ENCODE measurements at places on chromosomes 11 and 22.

DNA sequence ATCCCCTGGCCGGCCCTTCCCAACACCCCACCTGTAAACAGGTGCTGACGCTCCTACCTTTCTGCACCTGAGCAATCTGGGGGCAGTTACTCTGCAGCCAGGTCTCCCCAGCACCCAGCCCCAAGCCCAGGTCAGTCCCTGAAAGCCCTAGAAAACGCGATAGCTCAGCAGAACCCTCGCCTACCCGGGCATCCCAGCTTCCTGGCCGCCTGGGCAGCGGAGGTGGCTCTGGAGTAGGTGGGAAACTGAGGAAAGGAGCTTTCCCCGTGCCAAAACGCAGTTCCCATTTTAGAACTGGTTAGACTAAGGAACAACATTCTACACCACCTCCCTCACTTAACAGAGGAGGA is 445 bp downstream of the SYTL2 start:
- no peak for DNase-seq

DNA sequence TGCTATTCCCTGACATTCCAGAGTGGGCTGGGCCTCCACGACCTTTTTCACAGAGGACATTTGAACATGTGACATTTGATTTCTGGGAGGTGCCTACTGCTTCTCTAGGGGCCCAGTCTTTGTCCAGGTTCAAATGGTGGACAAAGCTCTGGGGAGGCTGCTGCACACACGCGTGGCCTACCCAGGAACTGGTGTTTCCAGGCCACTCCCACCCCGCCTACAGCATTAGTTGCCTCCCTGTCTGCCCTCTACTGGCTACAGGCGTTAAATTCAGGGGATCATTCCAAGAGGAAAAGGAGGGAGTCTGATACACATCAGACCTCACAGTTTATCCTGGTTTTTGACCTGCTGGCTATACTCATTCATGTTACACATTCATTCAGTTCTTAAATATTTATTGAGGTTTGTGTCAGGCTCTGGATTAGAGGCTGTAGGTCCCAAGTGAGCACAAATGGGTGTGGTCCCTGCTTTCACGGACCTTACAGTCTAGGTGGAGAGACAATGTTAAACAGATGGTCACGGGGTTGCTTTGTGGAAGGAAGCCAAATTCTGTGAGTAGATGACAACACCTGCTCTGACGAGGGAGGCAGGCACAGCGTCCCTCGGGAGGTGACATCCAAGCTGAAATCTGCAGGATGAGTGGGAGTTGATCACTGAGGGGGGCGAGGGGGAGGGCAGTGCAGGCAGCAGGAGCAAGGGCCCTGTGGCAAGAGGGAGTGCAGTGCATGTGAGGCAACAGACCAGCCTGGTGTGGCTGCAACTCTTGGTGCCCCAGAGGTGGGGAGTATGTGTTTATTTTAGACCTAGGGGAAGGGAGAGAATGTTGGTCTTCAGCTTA is 11.8 kb downstream of the TUB start:
- DNase-seq: no peak

DNA sequence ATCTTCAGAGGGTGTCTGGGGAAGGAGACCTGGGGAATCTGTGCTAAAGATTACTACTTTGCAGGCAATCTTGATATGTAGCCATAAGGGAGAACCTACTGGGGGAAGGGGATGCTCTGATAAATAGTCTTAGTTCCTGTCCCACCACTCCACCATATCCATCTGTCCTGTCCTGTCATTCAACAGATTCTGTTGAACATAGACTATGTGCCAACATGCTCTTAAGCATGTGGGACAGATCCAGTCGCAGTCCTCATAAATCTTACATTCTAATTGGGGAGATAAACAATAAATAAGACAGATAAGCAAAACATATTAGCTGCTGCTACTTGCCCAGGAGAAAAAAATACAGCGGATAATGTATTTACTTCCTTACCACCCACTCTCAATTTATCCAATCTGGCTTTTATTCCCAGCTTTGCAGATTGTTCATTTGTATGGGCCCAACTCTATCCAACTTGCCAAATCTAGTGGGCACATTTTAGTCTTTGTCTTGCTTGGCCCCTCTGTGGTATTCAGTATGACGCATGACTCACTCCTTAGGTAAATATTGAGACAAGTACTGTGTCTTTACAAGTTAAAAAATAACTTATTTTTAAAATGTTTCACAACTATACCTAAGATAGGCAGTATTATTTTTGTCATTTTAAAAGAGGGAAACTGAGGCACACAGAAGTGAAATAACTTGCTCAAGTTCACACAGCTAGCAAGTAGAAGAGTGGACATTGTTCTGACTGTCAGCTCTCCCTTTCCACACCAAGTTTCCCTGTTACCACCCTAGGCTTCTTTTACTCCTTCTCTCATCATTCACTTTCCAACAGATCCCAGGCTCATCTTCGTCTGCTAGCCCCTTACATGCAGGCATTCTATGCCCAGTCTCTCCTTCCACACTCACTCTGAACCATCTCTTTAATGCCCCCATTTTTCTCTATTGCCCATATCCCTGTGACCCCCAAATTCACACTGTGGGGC is 133.6 kb upstream of the SESN3 start:
- no peak for DNase-seq

DNA sequence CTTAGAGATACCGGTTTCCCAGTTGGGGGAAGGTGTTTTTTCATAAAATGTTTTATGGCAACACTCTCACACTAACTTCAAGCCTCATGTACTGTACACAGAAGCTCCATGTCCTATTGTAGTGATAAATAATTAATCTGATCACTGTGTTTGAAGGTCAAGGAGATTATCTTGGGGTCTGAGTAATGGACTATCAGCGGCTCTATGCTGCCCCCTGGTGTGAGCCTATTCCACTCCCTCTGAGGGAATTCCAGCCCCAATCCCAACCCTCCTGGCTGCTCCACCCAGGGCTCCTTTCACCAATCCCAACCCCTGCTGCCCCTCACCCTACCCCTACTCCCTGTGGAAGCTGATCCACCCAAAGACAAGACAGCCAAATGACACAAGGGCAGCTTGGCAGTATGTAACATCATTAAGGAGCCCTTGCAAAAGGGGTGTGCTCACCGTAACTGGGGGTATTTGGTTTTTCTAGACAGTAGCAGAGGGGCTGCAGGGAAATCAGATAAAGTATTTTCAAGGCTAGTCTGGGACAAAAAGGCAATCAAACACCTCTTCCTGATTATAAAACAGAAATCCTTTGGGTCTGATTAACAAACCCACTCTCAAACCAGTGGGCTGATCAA is 22.3 kb downstream of the HPS4 start:
- DNase-seq: no peak

DNA sequence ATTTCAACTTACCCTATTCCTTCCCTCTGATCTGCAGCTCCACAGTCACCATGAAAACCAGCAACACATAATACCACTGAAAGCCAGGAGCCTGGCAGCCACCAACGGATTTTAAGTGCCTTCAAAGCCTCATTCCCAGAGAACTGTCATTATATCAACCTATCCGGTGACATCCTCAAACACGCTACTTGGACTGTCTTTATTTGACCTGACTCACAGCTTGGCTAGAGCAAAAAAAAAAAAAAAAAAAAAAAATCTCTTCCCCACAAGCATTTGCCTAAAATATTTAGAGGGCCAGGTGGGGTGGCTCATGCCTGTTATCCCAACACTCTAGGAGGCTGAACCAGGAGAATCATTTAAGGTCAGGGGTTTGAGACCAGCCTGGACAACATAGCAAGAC is 32.4 kb upstream of the ARHGAP32 start:
- DNase-seq: no peak

- DNase-seq: no peak
Observed at GRCh38 chr11:117039900-117040299, 58.3 kb downstream of the SIK3 start.

DNA sequence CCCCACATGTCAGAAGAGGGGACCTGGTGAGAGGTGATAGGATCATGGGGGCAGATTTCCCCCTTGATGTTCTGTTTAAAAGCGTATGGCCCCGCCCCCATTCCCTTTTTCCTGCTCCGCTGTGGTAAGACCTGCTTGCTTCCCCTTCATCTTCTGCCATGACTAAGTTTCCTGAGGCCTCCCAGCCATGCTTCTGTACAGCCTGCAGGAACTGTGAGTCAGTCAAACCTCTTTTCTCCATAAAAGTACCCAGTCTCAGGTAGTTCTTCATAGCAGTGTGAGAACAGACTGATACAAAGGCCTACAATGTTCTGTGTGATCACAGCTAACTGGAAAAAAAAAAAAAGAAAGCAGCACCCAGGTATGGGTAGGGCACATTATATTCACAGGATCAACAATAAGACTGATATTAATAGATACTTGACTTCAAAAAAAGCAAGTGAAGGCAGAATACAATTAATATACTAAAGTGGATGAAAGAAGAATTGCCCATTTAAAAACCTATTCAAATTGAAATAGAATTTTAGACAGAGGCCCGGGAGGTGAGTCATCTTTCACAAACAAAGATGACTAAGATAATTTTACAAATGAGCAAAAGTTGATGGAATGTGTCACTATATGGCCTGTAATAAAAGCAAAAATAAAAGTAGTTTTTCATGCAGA is 1.7 kb upstream of the OR52K1 start:
- DNase-seq: no peak

GRCh38 chr11:112212710-112213109 is 13.5 kb upstream of the PTS start:
- DNase-seq: no peak

GRCh38 chr11:748007-748359 is 719 bp downstream of the TALDO1 start:
- DNase-seq: no peak

- no peak for DNase-seq
Observed at GRCh38 chr11:26332572-26332915, 614 bp downstream of the ANO3 start.

DNA sequence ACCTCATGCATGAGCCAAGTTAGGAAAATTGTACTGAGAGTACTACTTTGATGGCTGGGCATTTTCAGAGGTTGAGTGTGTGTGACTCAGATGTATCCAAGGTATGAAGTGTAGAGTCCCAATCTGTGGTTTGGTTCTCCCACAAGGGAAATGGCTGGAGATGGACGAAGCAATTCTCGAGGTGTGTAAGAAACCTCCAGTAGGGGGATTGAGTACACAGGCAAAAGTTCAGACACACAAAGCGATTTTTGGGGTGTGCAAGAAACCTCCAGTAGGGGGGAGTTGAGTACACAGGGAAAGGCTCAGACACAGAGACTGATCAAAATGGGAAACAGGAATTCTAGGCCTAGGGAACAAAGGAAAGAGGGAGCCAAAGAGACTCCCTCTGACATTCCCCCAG is 1536.3 kb downstream of the FAM181B start:
- DNase-seq: no peak

DNA sequence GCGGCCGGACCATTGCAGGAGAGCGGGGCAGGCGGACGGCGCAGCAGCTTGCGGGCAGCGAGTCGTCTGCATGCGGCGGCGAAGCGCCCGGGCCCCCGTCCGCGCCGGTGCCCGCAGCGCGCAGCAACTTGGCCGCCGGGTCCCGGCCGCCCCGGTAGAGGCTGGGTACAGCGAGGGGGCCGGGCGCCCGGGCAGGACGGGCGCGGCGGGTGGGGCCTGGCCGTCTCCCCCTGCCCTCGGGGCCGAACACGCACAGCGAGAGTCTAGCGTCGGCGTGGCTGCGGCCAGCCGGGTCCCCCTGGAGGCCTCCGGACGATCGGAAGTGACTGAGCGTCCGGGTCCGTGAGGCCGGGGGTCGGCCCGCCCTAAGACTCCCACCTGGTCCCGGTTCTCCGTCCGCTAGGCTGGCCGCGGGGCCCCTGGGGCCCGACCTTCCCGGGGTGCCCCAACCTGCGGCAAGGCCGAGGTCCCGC is 775 bp upstream of the TRABD start:
- DNase-seq: no peak

GRCh38 chr11:12430351-12430750 is 53.0 kb downstream of the PARVA start:
- DNase-seq: no peak

DNA sequence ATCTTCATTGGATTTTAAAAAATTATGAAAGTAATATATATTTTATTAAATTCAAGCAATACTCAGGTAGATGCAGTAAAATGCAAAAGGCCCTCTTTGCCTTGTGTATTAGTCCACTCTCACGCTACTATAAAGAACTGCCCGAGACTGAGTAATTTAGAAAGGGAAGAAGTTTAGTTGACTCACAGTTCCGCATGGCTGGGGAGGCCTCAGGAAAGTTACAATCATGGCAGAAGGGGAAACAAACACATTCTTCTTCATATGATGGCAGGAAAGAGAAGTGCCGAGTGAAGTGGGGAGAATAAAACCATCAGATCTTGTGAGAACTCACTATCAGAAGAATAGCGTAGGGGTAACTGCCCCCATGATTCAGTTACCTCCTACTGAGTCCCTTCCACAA is 130.8 kb downstream of the HIPK3 start:
- DNase-seq: no peak

DNA sequence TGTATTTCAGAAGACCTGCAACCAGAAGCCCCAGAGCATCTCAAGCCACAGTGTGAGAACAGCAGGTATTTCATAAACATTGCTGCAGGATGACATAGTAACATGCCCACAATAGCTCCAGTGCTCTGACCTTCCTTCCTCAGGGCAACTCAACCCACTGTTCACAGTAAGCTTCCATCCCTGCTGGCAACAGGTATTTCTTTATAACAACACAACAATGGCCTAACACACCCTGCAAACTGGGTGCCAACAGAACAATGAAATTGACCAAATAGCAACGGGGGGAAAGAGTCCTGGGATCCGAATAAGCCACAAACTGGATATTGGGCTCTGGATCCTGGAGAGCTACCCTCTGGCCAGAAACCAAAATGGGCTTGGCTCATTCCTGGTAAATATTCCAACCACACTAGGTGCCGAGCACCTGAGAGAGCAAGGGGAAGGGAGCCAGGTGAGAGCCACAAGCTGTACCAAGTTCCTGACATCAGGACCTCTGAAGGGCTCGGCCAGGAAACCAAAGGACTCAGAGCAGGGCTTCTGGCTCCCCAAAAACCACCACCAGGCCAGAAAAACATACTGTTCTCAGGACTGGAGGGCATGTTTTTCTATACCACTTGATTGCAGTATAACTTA is 99.5 kb downstream of the MICAL3 start:
- no peak for DNase-seq

GRCh38 chr22:17665854-17666253 is 27.3 kb downstream of the BCL2L13 start:
- no peak for DNase-seq
